ENCODE measurements at places on chromosomes 11 and 22.

GRCh38 chr11:103024086-103024485 is 67.9 kb downstream of the DCUN1D5 start:
- DNase-seq: peak; percentile 44

- DNase-seq: no peak
These were observed 23.2 kb upstream of the GLYATL1B start for GRCh38 chr11:59062602-59063529.

DNA sequence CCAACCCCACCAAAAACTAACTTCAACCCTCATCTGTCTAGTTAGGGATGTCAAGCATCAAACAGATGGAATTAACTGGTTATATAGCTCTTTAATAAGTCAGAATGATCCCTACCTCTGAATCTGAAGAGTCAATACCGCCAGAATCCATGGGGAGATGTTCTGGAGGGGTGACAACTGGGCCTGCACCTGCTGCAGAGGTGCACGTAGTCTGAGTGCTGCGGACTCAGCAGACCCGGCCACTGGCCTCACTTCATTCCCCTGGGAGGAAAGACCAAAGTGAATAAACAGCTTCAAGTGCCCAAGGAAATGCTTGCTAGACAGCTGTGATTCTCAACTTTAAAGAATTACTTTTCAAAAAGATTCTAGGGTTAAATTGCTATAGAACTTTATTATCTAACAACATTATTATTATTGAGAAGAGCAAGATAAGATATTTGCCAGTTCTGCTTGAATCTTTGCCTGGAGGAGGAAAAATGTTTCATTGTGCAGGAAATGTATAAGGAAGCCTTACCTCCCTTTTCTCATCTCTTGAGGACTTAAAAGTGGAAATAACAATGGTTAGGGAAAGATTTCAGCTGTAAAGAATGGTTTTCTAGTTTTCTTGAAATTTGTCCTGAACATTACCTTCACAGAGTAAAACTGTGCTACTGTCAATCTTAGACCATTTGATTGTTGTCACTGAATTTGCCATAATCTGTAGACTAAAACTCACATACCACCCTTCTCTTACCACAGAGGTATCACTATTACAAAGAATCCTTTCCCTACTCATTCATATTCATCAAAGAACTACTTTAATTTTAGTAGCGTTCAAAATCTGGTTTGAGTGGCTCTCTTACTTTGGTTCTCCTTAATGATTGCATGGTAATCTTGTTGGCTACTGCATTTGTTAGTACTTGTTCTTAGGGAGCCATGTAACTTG is 4.2 kb downstream of the XBP1 start:
- no peak for DNase-seq

GRCh38 chr11:121762820-121763219 is 310.1 kb upstream of the SORL1-AS1 start:
- DNase-seq: peak; percentile 42

DNA sequence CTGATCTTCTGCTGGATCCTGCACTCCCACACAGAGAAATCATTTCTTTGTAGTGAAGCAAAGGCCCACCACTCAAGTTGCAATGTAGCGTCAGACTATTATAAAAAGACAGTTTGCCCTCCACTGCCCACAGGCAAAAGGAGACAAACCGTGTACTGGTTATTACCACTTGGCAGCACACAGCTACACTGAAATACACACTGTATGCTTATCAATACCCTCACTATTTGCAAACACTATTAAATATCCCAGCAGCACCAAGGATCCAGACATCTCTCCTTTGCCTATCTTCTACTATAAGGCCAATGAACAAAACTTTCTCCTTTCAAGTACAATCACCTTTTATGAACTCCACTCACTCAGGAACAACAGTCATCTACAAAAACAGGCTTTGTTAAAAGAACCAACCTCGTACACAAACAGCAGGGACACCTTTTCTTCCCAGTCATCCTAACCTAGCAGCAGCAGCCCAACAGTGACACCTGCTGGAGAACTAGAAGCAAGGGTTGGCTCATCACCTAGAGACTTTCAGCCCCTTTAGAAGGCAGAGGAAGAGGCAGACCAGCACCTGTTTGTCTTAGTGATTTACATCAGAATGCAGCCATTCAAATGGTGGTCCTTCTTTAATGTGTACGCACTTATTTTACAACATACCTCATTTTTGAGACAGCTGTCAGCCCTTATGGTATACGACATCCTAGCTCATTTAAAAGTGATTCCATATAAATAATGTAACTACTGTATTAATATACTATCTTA is 56.1 kb downstream of the AMBRA1 start:
- no peak for DNase-seq
